ENCODE measurements at places on chromosomes 12 and 14.

DNA sequence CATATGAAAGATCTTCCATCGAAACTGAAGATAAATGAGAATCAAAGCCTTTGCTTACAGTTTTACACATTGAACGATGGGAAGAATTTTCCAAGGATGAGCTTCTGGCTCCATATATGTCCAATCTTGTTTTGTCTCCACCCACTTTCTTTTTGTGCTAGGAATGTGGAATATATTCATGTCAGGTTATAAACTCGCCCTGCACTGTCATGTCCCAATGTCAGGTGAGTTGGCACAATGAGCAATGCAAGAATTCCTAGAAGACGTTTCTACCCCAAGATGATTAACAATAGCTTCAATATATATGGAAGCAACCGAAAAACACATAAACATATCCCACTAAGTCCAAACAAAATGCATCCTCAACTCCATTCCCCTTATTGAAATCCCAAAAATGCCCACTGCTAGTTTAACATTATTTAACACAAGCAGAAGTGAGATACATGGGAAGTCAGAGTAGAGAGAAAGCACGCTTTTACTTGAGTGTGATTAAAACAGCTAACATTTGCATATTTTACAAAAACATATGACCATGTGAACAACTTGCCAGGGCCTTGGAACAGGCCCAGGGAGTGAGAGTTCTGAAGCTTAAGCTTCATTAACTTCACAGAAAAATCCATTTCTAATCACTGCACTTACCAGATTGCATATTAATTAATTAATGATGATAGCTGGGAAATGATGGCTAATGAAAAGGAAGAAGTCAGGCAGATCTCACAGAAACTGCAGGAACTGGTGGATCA, 233.9 kb downstream of the GXYLT1 start:
- no peak for DNase-seq

- DNase-seq, result no peak
Observed at GRCh38 chr14:75979648-75980565, 1.9 kb downstream of the TGFB3 start.

DNA sequence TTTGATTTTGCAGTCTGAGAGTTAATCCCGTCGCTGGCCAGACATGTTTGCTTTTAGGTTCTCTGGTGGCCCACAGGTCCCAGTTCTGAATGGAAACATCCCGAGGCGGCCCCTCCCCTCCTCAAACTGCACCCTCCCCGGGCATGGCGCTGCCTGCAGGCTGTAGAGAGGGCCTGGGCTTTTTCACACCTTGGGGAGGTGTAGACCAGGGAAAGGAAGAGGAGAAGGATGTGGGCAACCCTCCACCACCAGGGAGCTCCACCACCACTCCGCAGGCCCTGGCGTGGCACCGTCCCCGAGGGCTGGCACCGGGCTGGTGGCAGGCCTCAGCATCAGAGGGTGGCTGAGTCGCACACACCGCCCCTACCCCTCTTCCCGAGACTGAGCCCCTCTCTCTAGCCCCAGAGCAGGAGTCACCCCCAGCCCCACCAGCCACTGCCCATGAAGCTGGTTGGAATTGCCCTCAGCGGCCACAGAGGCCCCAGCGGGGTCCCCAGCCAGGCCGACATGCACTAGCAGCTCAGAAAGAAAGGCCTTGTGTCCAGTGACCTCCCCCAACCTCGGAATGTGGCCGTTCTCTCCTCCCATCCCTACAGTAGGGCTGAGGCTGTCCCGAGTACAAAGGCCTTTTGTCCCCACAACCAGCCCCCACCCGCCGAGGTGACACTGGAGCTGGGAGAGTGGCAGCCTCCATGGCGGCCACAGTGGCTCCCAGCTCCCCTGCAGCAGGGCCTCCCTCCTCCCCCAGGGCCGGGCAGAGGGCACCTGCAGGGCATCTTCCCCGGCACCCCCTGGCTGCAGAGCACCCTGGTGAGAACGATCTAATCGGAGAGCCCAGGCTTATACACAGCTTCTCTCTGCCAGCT, 23.5 kb upstream of the INF2 start:
- DNase-seq, result no peak

DNA sequence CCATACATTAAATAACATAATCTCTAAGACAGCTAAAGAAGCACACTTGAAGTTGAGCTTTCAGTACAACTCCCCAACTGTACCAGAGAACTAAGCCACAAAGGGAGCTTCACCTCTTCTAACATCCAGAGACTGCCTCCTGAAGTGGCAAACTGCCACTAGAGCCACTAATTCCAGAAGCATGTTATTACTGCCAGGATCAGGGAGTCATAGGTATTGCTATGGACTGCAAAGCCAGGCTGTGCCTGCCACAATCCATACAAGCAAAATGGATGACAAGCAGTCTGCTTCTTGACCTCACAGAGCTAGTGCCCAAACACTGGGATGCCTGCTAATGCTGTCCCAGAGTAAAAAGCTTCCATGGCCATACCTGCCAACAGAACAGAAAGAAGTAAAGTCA, 160.1 kb downstream of the STXBP6 start:
- DNase-seq, result no peak

- DNase-seq, result no peak
Observed at GRCh38 chr12:48422060-48422459, 50.3 kb upstream of the ANP32D start.

DNA sequence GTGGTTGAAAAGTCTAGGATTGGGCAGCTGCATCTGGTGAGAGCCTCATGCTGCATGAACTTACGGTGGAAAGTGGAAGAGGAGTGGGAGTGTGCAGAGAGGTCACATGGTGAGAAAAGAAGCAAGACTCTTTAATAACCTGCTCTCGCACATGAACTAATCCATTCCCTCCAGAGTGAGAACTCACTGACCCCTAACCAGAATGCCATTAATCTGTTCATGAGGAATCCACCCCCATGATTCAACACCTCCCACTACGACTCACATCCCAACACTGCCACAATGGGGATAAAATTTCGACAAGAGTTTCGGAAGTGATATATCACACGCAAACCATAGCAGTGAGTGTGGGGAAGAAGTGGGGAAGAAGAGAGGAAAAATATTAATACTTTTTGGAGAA, 377.4 kb downstream of the NAV3 start:
- no peak for DNase-seq
